Sciatic nerve (tissue), 2 donors: ENCODE measurements at places on chromosomes 7 and 10.

DNA sequence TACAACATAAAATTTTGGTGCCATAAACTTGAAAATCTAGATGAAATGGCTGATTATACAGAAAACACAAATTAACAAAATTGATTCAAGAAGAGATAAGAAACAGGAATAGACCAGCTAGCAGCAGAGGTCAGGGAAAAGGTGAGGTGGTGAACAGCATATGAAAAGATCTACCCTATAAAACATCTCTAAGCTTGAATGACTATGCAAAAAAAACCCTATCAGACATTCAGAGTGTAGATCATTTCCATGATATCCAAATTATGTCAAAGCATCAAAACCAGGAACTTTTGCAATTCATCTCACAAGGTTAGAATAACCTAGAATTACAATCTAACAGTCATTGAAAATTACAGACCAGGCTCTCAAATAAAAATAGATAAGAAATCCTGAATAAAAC lies 14.6 kb upstream of the BPGM start:
- no peak for DNase-seq

GRCh38 chr7:50147951-50148808 lies 55.1 kb upstream of the ZPBP start:
- DNase-seq: no peak

GRCh38 chr7:566100-566499 lies 46.5 kb upstream of the PDGFA start:
- no peak for DNase-seq

DNA sequence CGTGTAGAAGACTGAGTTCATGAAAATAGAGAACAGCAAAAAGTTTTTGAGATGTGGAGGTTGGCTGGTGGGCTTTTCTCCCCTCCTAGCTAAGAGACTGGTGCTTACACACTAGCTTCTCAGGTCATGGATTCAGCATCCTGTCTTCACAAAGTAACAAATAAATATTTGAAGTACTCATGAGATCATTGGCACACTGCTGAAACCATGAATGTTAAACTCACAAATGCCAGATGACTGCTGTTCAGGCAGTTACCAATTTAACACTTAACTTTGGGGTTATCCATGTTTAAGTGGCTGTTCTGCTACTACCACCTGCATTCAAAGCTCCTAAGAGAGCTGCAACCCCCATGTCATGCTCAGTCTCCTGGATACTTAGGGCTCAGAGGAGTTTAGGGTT lies 119.0 kb upstream of the BET1 start:
- DNase-seq: no peak

- DNase-seq: no peak
These were observed 85.5 kb upstream of the CACUL1 start for GRCh38 chr10:118840071-118840775.

DNA sequence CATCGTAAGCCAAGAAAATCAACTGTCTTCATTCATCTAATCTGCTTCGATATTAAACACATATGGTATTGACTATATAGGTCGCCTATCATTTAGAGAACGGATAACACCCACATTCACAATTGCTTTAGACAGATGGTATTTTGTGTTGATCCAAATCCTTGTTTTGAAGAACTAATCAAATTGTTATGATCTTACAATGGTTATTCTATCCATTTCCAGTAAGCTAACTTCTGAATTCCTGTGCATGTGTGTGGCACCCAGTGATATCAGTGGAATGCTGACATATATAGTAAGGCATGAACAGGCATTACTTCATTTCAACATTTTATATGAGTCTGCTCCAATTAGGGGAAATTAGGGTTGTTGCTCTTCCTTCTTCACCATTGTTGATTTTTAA lies 98.8 kb downstream of the SEMA3E start:
- no peak for DNase-seq

DNA sequence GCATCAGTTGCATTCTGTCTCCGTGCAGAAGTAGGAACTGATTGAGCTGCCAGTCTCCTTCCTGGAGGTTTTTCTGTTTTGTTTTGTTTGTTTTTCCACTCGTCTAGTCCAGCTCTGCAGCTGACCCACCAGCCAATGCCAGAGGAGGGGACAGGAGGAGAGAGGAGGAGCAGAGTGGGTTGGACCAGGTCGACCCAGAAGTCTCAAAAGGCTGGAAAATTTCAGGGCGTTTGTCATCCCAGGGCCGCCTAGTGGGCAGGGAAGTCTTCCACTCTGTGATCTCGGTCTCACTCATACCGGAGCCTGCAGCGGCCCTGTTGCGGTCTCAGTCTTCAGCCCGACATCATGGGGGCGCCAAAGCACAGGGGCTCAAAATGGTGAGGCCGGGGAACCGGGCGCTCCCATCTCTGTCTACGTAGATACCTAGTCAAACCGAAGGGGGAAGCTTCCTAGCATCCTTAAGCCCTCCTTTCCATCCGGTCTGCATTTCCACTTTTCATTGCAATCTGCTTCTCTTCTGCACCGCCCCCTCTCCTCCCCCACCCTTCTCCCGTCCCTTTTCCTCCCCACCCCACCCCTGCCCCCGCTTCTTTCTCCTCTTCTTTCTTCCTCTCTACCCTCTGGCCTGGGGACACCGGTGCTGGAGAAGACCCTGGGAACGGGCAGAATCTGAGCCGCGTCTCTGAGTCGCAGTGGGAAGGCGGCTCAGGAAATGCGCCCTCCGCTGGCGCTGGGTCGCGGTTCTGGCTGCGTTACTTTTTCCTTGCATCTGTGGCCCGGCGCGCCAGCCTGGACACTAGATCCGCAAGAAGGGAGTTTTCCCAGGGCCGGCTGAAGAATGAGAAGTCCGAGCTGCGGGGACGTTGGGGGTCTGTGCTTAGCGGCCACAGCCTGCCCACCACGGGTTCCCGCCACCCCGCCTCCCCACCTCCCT lies 16.2 kb upstream of the PAX2 start:
- DNase-seq: no peak
